ENCODE measurements at places on chromosomes 16 and 17.

DNA sequence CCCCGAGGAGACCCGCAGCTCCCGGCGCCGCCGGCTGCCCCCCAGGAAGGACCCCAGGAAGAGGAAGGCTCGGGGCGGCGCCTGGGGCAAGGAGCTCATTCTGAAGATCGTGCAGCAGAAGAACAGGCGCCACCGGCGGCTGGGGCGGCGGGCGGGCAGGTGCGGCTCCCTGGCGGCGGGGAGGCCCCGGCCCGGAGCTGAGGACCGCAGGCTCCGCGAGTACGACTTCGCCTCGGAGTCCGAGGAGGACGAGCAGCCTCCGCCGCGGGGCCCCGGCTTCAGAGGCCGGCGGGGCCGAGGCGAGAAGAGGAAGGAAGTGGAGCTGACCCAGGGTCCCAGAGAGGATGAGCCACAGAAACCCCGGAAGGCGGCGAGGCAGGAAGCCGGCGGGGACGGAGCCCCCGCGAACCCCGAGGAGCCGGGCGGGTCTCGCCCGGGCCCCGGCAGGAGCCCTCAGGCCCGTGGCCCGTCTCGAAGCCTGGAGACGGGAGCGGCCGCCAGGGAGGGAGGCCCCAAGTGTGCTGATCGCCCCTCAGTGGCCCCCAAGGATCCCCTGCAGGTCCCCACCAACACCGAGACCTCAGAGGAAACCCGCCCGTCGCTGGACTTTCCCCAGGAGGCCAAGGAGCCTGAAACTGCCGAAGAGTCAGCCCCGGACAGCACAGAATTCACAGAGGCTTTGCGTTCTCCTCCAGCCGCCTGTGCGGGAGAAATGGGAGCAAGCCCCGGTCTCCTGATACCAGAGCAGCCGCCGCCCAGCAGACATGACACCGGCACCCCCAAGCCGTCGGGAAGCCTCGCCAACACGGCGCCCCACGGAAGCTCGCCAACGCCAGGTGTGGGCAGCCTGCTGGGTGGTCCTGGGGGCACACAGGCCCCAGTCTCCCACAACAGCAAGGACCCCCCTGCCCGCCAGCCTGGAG lies 22.3 kb upstream of the ZFPM1 start:
- peak; percentile 16 for DNase-seq

- peak; percentile 70 for DNase-seq
Observed at GRCh38 chr16:58511933-58512815, 3.1 kb upstream of the SETD6 start.

DNA sequence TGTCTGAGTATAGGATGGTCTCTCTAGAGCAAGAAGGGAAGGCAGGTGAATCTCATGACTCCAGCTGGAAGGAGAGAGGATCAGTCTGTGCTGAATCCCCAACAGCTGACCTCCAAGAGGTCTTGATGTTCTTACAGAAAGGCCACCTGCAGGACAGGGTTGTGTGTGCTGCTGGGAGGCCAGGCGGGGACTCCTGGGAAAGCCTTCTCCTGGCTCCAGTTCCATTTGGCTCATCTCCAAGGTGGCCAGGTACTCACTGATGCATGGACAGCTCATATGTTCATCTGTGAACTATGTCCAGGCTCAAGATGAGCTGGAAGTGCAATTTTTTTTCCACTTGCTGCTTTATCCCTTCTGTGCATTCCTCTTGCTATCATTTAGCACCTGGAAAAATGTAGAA lies 730.2 kb upstream of the RBFOX1 start:
- no peak for DNase-seq

DNA sequence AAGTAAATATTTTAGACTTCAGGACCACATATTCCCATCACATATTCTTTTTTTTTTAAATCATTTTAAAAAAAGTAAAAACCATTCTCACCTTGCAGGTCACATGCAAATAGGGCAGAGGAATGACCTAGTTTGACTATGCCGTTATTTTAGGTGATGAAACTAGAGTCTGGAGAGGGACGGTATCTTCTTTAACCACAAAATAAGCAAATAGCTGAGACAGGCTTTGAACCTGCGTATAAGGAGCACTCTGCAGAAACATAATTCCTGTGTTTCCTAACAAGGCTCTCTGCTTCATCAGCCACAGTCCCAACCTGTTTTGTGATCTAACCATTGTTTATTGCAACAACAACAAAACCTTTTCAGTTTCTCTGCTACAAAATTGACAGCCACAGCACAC lies 121.5 kb downstream of the PCTP start:
- DNase-seq: no peak

DNA sequence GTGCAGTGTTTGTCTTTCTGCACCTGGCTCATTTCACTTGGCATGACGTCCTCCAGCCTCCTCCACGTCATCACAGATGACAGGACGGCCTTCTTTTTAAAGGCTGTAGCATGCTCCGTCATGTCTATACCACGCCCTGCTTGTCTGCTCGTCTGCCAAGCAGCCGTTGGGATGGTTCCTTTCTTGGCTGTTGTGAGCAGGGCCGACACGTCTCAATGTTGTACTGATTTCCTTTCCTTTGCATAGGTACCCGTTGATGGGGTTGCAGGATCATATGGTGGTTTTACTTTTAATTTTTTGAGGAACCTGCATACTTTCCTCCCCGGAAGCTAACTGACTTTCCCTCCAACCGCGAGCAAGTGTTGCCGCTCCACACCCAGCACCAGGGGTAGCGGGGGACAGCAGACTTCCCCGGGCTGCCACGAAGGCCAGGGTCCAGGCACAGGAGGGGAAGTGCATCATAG lies 212.2 kb upstream of the ZNF469 start:
- DNase-seq: no peak

- DNase-seq: no peak
Observed at GRCh38 chr16:20137194-20137593, 63.5 kb upstream of the GPR139 start.

- DNase-seq: peak; percentile 85
Observed at GRCh38 chr17:38508954-38509771, 80.9 kb downstream of the ARHGAP23 start.

GRCh38 chr16:83002351-83003334 lies 375.9 kb downstream of the CDH13 start:
- DNase-seq: peak; percentile 61

DNA sequence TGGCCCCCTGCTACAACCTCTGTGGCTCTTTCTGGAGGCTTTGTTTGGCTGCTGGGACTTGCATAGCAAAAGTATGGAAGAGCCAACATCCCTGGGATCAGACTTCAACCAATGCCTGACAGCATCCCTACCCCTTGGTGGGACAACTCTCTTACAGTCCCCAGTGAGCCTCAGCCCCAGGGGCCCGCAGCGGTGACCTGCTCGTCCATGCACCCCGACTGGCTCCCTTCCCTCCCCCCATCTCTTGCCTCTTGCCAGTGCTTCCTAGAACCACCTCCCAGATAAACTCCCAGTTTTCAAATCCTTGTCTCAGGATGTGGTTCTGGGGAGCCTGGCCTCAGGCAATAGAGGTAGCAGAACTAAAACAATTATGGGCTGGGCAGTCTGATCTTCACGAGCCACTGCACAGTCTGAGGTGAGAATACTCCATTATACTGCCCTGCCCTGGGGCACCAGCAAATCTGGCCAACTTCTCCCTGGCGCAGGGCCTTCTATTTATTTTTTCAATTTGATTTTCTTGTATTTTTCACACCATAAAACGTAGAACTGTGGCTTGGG lies 86.6 kb upstream of the BRD7 start:
- DNase-seq: no peak

DNA sequence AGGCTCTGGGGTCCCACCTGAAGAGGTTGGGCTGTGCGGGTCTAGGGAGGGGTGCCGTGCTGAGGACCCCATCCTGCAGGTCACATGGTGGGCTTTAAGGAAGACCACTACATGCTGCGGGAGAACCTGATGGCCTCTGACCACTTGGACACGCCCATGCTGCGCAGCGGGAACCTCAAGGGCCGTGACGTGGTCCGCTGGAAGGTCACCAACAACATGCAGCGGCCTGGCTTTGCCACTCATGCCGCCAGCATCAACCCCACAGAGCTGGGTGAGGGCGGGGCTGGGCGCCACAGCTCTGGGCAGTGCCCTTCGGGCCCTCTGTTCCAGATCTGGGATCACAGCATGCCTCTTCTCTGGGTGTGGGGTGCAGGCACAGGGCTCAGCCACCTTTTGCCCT lies 18.5 kb downstream of the ITGB4 start:
- DNase-seq: no peak

GRCh38 chr17:68603656-68604055 lies 2.5 kb upstream of the FAM20A start:
- DNase-seq: no peak

DNA sequence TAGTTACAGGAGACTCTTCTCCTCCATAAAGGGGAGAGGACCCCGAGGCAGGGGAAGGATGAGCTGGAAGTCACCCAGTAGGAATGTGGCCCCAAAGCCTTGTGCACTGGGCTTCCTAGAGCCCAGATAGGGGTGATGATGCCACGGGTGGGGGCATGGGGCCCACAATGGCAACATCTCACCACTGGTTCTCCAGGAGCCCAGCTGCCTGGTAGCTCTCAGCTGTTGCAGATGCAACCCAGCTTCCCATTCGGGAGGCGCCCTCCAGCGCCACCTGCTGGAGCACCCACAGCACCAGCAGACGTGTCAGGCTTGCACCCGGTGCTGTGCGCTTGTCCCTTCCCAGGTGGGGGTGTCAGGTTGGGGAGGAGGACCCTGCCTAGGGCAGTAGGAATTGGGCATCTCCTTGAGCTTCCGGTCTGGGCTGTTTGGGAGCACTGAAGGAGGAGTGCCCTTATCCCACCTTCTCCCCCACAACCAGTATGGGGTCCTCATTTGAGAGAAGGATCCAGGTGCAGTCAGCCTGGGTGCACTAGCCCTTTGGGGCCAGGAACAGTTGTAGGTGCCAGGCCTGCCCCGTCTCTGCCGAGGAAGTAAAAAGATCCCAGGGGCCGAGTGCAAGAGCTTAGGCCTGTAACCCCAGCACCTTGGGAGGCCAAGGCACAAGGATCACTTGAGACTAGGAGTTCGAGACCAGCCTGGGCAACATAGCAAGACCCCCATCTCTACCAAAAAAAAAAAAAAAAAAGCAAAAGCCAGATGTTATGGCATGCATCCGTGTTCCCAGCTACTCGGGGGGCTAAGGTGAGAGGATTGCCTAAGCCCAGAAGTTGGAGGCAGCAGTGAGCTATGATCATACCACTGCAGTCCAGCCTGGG lies 14.4 kb downstream of the CDIPT start:
- peak; percentile 77 for DNase-seq

DNA sequence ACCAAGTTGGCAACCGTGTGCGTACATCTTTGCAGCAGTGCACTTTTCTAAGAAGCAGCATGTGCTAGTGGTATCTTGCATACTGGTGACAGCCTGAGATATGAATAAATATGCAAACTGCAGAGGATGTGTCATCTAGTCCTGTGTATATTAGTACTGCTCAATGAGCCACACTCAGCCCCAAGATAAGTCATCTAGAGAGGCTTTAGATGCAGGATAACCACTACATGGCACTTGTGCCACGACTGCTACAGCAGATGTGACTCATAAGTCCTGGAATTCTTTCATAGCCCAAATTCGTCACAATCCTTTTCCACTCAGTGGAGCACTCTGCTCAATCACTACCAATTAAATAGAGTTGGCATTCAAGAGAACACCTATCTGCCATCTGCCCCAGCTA lies 171.5 kb downstream of the AXIN2 start:
- no peak for DNase-seq

DNA sequence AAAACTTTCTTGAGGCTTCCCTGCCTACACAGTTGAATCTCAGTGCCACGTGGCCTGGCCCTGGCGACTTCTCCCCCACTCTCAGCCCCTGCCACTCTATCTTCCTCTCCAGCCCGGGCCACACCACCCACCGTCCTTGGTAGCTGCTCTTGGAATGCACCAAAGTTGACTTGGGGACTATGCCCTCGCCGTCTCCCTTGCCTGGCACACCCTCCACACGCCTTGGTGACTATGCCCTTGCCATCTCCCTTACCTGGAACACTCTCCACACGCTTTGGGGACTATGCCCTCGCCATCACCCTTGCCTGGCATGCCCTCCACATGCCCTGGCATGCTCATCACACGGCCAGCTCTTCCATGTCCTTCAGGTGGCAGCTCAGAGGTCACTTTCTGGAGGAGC lies 15.5 kb upstream of the TVP23A start:
- no peak for DNase-seq

DNA sequence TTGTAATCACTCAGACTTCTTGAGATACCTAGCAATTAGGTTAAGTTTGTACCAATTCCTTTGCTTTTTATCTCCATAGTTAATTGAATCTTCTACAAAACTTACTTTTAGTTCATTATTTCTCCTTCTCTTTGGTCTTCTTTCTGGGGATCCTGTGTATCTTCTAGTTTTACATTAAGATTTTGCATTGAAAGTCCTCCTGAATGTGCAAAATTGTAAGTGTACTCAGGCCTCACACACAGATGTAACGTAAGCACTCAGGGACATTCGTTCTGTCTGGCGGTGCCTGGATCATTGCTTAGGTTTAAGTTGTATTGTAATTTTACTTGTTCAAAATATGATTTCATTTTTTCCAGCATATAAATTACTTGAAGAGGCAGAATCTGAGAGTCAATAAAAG lies 222.6 kb upstream of the CPHXL start:
- no peak for DNase-seq

DNA sequence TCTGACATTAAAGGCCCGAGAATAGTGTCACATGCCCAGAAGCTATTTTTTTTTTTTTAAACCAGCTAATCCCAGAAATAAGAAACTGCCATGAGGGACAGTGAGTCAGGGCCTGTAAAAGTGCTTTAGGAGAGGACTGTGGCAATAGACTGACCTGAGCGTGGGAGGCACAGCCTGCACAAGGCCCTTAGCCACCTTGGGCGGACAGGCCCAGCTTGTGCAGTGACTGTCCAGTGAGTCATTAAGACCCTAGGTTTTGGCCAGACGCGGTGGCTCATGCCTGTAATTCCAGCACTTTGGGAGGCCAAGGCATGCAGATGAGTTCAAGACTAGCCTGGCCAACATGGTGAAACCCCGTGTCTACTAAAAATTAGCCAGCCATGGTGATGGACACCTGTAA lies 343.0 kb upstream of the ZFHX3 start:
- DNase-seq: no peak

- peak; percentile 23 for DNase-seq
Observed at GRCh38 chr17:48011405-48012150, 26.0 kb downstream of the COPZ2 start.

DNA sequence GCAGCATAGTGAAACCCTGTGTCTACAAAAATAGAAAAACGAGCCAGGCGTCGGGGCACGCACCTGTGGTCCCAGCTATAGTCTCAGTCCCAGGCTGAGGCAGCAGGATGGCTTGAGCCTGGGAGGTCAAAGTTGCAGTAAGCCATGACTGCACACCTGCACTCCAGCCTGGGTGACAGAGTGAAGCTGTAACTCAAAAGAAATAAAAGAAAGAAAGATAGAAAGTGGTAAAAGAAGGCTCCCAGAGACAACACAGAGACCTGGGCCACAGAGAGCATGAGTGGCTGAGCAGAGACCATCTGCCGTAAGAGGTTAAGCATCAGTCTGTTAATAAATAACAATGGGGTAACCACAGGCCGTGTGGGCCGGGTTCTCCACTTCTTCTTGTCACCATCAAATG lies 15.3 kb upstream of the HEXD start:
- DNase-seq: no peak

GRCh38 chr16:52372313-52372712 lies 174.6 kb downstream of the TOX3 start:
- no peak for DNase-seq
